SK-N-DZ (cell line): ENCODE measurements at places on chromosomes 1 and 21.

DNA sequence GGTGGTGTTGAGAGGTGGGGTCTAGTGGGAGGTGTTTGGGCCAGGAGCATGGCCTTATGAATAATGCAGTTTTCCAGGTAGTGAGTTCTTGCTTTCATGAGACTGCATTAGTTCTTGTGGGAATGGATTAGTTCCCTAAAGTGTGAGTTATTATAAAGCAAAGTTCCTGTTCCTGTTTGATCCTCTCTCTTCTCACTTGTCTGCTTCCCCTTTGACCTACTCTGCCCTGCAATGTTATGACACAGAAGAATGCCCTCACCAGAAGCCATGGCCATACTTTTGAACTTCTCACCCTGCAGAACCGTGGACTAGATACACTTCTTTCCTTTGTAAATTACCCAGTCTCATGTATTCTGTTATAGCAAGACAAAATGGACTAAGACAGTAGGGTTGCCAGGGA, 53.6 kb downstream of the MAP3K7CL start:
- no peak for DNase-seq

DNA sequence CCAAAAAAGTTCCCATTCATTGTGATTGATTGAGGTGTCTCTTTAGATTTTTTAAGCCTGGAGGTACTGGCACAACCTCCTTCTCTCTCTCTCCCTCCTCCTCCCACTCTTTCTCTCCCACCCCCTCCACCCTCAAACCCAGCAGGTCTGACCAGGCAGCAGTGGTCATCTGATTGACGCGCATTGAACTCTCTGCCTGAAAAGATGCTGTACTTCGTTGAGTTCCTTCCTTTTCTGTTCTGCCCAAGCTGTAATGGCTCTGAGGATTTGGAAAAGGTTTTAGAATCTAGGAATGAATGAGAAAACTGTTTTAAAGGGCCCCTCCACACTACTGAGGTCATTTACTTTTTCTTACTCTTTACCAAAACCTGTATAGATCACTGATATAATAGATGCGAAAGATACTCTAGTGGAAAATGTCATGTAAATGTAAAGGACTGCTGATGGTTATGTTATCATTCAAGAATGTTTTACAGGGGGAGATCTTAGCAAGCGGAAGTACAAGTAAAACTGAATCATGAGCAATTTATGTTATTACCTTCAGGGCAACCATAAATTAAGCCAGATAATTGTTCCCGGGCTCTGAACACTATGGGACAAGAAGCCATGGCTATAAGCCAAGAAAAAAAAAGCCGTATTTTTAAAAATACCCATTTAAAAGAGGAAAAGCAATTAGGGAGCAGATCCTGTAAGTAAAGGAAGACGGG, 25.2 kb upstream of the DYRK1A start:
- DNase-seq, result no peak

DNA sequence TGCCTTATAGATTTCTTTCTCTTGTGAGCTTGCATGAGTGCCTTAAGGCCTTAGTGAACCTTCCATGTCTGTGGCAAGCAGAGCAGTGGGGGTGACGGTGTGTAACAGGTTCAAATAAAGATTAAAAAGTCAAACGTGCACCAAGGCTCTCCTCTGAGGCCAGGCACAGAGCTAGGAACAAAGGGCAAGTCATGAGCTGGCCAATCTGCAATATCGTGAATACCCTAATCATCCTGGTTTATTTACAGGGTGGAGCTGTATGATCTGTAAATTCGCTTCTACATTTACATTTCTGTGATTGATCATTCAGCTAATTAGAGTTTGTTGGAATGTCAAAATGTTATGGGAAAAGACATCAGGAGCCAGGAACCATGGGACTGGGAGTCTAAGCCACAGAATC, 120.2 kb downstream of the CAPN8 start:
- DNase-seq, result no peak

DNA sequence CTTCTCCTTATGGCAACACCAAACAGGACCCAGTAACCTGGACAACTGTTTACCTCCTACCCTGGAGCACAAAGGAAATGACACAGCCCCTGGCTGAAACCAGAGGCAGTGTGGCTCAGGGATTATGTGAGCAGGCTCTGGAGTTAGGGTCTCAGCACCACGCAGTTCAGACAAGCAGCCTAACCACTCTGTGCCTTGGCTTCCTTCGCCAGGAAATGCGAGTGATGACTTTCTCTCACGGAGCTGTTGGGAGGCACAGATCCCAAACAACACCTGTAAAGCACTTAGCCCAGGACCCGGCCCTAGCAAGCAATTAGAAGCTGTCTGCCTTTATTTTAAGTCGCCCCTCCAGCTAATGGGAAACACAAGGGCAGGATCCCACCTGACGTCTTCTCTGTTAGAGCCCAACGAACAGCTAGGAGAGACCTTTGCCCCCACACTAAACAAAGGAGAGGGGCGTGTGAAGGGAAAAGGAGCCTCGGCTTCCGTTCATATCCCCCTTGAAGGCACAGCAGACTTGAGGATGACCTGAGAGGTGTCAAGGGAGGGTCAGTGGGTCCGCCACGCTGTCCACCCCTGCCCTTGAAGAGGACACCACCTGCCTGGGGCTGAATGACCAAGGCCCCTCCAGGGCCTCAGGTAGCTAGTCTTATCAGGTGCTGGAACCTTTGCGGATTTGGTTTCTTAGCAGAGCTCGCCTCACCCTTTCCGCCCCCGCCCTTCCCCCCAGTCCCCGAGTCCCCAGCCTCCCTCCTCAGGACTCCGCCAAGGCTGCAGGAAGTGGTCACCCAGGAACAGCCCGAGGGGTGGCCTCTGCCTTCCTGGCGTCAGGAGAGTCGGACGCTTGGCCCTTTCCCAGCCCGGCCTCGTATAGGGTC, 860 bp downstream of the TMEM63A start:
- DNase-seq, result no peak

- DNase-seq, result no peak
These were observed 10.1 kb upstream of the TTLL10 start for GRCh38 chr1:1163538-1164070.

- peak; percentile 83 for DNase-seq
These were observed 2.7 kb upstream of the STX12 start for GRCh38 chr1:27770293-27770830.

DNA sequence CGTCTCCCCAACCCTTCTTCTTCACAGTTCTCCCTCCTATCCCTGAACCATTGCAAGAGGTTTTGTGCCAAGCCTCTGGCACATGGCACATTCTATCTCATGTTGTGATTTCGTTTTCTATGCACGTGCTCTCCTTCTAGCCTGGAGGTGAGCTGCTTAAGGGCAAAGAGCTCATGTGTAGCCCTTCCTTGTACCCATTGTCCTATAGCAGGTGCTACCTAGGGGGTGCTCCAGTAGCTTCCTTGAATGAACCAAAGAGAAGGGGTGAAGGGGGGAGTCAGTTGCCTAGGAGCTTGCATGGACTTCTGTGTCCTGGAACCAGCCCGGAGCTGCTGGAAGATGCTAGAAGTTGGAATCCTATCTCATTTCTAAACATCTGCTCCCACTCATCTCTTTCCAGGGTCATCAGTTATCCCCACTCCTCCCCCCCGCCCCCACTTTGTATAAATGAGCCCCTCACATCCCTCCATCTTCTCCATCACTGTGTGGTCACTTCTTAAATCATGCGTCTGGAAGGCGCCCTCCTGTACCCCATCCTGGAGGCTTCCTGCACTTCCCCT, 535 bp upstream of the DISC1 start:
- peak; percentile 20 for DNase-seq

DNA sequence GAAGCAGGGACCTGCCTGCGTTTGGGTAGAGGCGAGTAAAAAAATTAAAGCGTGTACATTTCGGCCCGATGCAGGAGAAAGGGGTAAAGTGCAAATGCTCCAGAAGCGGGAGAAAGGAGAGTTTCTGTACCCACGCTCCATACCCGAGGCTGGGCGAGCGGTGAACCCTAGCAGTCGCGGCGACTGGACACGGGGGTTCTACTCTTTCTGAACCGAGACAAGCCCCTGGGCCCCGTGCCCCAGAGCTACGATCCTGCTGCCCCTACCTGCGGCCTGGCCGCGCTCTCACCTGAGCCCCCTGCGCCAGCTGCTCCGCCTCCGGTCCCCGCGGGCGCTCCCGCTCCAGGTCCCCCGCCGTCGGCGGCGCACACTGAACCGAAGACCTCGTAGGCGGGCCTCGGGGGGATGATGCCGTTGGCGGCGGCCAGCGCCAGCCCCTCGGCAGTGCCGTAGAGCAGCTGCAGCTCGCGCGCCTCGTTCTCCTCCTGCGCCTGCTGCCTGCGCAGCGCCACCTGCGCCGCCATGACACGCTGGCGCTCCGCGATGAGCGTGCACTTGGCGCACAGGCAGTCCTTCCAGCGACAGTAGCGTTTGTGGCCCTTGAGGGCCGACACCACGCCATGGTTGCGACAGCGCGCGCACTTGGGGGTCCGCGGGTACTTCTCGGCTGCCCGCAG, 2.4 kb downstream of the DMRTA2 start:
- peak; percentile 21 for DNase-seq

DNA sequence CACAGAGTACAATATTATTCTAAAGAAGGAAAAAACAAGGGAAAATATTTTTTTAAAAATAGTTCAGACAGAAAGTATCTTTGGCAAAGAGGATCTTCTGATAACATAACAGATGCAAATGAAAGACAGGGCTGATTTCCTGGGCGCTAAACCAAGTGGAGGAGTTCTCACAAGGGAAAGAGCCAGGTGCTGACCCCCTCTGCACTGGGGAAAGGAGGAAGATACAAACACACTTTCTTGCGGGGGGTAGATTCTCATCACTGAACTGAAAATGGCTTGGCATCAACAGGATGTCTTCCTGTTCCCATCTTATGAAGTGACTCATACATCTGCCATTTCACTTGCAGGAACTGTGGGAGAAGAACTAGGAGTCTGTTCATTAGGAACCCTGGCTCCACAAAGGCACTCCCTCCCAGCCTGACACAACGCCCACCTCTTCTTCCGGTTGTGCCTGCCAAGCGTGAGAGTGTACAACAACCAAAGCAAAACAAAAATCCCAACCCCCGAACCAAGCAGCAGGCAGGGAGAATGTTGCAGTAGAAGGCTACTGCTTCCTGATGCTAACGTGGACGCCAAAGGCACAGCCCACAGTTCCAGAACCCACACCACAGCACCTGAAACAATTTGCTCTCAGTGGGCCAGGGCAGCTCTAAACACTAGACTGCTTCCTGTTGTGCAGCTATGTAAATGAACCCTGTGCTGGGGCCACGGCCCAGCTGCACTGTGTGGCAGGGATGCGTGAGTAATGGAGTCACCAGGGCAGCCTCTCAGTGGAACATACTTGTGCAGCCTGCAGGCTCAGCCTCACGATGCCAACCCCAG, 51.0 kb downstream of the GADD45A start:
- DNase-seq, result no peak

DNA sequence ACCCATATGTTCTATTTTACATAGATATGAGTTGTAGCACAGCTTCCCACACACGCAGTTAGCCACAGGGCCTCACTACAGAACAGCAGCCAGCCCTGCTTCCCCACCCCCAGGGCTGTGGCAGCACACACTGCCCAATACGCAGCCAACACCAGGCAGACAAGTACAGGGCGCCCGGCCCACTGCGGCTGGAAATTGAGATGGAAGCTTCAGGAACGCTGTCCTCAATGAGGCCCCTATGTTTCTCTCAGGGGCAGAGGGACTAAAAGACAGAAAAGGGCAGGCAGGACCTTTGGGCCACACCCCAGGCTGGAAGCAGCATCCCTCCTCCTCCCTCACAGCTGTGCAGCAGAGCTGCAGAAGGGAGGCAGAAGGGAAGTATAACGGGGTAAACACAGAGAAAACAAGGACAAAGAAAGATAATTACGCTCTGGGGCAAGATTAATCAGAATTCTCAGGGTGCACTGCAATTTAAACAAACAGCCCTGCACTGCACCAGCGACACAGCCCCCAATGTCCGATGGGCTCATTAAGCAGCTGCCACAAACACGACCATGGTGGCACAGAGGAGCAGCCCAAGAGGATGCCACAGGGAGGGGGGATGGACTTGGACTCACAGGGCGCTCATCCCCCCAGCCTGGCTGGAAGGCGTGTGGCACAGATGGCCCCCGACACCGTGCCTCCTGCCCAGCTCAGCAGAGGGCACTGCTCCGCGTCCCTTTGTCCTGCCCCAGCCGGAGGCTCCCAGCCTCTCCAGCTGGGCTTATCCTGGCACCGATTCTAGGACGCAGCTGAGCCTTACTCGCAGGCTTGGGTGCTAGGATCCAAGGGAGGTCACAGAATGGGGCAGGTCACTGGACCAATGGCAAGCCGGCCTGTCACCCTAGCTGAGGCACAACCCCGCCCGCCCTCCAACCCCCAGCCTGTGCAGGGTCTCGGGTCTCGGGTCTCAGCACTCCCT, 14.2 kb downstream of the WDR4 start:
- no peak for DNase-seq

GRCh38 chr1:193905288-193906085, 719.1 kb upstream of the B3GALT2 start:
- DNase-seq, result no peak

- no peak for DNase-seq
These were observed 26.9 kb upstream of the GPR88 start for GRCh38 chr1:100511058-100511457.

- no peak for DNase-seq
These were observed 431 bp downstream of the ARPC5 start for GRCh38 chr1:183635099-183635605.

GRCh38 chr1:167122568-167122967, 28.7 kb downstream of the STYXL2 start:
- no peak for DNase-seq

- DNase-seq, result no peak
These were observed 4.4 kb upstream of the INPP5B start for GRCh38 chr1:37951041-37951782.
